ENCODE measurements at places on chromosomes 3 and 15.

GRCh38 chr15:91022075-91022831 is at the start of gene VPS33B:
Gene VPS33B, minus strand, starts transcription at chr15:91022594. Its CDS starts 345 bp downstream, at chr15:91022249.
- DNase-seq = peak; percentile 57

DNA sequence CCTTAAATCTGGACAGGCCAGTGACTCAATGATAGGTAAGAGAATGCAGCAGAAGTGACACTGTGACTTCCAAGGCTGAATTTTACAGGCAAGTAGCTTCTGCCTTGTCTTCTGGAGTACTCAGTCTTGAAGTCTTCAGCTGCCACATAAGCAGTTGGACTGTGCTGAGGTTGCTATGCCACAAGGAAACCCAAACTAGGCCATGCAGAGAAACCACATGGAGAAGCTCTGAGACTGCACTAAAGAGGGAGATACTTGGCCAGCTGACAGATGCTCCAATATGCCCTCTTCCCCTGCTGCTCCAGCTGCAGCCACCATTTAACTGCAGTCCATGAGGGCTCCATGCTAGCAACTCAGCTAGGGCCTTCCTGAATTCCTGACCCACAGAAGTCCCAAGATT is 119.4 kb upstream of the GADL1 start:
- DNase-seq = no peak

GRCh38 chr3:190809351-190809750 is 53.1 kb downstream of the GMNC start:
- no peak for DNase-seq

DNA sequence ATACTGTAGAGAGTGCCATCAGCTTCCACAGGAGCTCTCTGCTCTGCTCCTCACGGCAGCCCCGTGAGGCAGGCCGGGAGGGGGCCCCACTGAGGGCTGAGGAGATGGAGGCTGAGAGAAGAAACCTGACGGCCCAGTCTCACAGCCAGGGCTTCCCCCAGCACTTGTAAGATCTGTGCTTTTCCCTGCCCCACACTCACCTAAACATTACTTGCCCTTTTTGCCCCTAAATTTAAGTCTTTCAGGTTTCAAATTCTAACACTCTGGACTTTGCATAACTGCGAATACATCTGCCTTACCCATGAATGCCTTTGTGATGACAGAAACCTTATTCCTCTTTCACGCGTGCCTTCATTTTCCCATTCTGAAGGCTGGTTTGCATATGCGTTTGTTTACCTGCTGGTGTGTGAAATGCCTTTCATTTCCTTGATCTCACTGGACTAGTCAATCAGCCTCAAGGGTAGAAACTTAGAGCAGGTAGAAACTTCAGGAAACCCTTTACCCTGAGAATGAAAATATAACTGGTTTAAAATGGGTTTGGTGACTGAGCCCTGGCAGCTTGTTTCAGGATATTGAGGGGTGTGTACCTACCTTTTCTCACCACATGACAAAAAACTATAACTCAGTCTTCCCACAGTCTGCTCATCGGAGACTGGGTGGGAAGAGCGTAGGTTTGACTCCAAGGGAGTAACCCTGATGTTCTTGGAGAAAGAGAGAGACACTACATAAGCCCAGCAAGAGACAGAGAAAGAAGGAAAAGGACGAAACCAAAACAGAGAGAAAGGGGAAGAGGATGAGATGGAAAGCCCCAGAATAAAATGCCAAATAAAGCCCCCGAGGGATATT is 20.1 kb downstream of the SLC12A8 start:
- DNase-seq = no peak

DNA sequence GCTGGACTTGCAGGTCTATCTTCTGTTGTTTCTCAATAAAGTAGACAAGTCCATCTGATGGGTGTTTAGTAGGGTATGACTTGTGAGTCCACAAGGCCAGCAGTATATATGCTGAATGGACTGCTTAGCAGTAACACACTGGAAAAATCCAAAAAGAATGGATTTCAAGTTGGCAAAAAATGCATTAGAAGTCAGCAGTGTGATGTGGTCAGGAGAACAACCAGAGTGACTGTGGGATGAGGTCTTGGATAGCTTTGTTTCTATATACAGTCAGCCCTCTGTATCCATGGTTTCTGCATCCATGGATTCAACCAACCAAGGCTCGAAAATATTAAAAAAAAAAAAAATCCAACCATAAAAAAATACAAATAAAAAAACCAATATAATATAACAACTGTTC is 55.8 kb downstream of the LPP start:
- no peak for DNase-seq

DNA sequence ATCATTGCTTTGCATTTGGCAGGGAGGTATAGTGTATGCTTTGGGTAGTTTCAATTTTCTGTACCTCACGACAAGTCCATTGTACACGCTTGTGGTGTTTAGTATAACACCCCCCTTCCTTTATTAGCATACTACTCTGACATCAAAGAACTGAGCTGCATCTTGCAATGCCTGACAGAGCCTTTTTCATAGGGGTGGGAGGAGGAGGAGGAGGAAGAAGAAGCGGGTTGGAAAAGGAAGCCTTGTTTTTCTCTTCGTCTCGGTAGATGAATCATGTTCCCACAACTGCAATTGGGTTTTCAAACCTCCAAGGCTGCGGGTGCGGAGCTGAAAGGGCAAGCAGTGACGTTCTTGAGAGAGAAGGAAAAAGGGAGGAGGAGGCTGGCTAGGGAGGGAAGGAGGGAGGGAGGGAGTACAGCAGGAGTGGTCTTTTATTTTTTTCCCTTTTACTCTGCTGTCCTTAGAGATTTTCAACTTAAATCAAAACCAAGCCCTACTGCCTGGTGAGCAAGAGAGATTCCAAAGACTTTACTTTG is 175.7 kb downstream of the KLHL25 start:
- DNase-seq = peak; percentile 24

- DNase-seq = no peak
These were observed 911.2 kb downstream of the MCTP2 start for GRCh38 chr15:95142531-95142930.

GRCh38 chr3:196938124-196938523 is 4.2 kb downstream of the NCBP2 start:
- no peak for DNase-seq

GRCh38 chr15:71207141-71207540 is 91.9 kb downstream of the THSD4 start:
- DNase-seq = no peak

GRCh38 chr3:10122724-10123123 is 7.2 kb downstream of the BRK1 start:
- no peak for DNase-seq

- DNase-seq = no peak
These were observed 164.9 kb upstream of the ST8SIA2 start for GRCh38 chr15:92228830-92229229.

DNA sequence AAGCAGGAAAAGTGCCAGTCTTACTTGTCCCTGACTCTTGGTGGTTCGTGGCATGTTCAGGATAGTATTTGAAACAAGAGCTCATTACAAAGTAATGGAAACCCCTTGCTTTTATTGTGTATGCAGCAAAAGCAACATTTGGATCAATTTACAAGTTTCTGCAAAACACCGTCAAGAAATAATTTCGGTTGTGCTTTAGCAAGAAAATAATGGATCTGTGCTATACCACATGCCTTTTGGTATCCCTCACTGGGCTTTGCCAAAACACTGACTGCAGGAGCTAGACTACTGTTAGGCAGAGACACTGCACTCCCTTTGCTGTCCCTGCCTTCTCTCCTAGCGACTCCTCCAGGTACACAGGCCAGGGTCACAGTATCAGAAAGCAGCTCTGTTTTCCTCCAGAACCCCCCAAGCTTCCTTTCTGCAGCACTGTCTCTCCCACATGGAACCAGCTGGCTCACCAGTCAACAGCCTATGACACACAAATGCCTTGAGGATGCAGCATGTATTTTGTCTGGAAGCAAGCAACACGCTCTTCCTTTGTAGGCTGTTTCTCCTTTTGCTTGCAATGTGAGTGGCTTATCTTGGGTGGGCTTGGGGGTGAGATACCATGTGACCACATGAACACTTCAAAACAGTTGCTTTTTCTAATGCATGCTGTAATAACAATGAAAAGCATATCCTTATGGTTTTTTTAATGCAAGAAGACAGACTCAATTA is 111.4 kb downstream of the PGPEP1L start:
- DNase-seq = no peak

DNA sequence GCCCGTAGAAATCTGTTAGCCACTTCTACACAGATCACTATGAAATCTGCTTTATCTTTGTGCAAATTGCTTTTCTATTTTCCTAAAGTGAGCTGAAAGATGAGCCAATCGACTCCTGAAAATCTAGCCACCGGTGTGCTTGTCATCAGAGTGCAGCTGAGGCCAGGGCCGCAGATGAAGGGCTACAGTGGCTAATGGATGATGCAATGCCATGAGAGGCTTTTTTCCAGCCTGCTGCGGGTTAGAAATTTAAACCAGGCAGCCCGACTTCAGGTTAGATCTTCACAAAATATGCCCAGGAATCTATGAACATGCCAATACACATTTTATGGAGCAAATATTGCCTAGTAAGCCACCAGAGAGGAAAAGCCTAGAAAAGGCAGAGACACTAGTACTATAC is 948.2 kb upstream of the CFAP20DC start:
- no peak for DNase-seq

GRCh38 chr3:74535281-74535680 is 79.2 kb downstream of the CNTN3 start:
- DNase-seq = no peak

DNA sequence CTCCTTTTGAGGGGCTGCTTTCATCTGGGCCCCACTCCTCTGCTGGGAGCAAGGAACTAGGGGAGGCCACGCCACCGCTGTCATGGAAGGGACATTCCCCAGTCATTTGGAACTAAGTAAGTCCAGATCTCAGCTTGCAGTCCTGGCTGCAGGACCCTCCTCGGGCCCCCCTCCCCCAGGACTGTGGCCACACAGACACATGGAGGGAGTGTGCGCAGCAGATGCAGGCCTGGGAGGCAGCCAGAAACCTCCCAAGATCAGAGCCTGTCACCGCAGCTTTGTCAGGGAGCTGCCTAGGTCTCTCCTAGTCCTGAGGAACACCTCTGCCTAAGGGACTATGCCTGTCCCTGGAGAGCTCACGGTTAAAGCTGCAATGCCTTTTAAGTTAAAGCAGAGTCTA is 7.3 kb upstream of the SEMA3F start:
- no peak for DNase-seq

- DNase-seq = no peak
These were observed 212.1 kb downstream of the GBE1 start for GRCh38 chr3:81549388-81549787.

DNA sequence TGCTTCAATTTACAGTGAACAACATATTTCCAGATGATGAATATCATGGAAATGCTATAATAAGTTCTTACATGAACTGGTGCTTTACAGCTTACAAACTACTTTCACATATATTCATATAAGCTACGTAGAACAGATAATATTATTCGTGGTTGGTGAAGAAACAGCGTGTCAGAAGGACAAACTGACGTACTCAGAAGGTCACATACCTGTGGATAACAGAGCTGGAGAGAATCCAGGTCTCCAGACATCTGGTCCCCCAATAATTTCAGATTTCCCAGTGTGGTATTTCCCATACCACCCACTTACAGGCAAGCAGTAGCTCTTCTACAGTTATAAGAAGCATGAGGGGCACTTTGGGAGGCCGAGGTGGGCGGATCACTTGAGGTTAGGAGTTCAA is 156.6 kb downstream of the PLD1 start:
- no peak for DNase-seq

- no peak for DNase-seq
These were observed 2.7 kb downstream of the C3orf22 start for GRCh38 chr3:126555795-126556636.

- DNase-seq = no peak
These were observed 715 bp upstream of the SCAPER start for GRCh38 chr15:76905855-76906254.

GRCh38 chr3:31770822-31771326 is 210.2 kb downstream of the OSBPL10 start:
- no peak for DNase-seq

DNA sequence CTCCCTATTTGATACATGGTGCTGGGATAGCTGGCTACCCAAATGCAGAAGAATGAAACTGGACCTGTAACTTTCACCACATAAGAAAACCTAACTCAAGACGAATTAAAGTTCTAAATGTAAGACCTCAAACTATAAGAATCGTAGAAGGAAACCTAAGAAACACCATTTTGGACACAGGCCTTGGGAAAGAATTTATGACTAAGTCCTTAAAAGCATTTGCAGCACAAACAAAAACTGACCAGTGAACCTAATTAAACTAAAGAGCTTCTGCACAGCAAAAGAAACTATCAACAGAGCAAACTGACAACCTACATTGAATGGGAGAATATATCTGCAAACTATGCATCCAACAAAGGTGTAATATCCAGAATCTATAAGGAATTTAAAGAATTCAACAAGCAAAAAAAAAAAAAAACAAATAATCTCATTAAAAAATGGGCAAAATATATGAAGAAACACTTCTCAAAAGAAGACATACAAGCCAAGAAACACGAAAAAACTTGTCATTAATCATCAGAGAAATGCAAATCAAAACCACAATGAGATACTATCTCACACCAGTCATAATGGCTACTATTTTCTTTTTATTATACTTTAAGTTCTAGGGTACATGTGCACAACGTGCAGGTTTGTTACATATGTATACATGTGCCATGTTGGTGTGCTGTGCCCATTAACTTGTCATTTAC is 37.0 kb downstream of the HDGFL3 start:
- no peak for DNase-seq

GRCh38 chr15:57550640-57551039 is 41.1 kb upstream of the MYZAP start:
- no peak for DNase-seq

DNA sequence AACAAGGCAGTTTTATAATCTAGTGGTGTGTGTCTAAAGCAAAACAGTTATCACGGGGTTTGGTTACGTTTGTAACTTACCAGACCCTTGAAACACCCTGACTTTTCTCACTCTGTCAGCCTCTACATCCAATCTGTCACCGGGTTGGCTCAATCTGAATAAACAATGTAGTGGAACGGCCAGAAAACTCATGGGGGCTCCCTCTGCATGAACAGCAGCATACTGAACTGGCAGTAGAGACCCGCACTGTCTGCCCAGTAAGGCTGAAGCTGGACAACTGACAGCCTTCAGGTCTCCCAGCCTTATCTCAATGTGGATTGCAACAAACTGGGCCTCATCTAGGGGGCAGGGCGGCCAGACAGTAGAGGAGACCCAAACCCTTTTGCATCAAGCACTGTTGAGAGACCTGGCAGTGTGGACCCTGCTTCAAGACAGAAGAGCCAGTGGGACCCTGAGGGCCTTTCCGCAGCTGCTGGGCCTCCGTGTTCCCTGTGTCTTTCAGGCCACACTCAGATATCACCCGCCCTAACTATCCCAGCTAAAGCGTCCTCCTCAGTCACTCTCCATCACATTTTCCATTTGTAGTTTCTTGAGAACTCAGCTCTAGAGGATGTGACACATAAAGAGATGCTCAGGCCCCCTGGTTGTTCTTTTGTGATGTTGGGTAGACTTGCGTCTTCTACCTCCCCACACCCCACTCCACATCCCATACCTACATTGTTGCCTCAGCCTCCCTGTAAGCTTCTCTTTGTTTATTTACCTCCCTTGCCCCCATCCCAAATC is 181.2 kb upstream of the NR2E3 start:
- no peak for DNase-seq
